Activated CD4-positive, alpha-beta T cell treated with anti-CD3 and anti-CD28 coated beads for 1 hour (primary cell): ENCODE measurements at places on chromosomes 3 and 15.

GRCh38 chr3:194460566-194460965 is 26.2 kb downstream of the ATP13A3 start:
- no peak for DNase-seq

DNA sequence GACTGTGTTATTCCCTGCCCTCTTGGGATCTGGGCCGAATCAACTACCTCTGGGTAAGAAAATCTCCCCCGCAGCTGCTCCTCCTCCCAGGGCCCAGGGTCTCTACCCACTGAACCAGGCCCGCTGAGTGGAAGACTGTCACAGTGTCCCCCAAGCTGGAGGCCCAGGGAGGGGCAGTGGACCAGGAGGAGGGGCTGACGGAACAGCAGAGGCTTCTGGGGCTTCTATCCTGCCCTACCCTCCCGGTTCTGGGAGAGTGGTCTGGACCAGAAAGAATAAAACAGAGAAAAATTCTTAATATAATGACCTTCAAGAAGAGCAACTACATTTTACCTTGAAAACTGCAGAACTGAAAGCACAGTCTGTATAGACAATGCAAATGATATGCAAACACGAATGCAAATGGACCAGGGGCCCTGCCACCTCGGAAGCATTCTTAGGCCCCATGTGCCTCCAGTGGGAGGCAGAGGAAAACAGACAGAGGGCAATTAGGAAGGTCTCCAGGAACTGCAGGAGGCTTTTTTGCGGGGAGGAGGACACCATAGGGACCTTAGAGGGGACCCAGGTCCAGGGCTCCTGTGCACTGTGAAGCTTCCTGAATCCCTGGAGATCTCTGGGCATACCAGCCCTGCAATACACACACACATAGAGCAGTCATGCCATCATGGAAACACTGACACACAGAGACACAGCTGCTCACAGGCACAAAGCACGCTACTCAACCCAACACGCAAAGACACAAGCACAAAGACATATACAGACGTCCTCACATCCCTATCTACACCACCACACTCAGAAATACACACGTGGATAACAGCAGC is 12.3 kb downstream of the MEGF11 start:
- no peak for DNase-seq

DNA sequence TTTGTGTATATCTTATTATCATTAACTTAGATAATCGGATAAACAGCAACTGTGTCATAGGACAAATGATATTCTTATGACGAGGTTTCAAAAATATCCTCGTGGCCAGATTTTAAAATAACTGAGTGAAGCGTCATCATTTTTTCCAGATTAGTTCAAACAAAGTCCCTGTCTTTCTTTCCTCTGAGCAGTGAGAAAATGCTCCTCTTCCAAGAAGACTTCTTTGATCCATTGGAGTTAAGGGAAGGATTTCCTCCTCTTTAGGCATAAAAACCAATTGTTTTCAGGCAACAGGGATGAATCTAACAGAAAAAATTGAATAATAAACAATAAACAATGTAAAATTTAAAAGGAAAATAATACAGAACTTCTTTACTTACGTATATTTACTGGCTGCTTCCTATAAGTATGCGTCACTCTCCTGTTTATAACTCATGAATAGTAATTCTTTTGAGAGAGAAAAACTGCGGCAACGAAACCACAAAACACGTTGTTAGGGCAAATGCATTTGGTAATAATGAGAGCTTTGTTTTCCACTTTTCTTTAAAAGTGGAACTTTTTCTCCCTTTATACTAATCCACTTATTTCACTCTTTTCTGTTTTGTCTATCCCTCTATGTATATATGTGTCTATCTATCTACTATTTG is 419.4 kb upstream of the ONECUT1 start:
- no peak for DNase-seq

DNA sequence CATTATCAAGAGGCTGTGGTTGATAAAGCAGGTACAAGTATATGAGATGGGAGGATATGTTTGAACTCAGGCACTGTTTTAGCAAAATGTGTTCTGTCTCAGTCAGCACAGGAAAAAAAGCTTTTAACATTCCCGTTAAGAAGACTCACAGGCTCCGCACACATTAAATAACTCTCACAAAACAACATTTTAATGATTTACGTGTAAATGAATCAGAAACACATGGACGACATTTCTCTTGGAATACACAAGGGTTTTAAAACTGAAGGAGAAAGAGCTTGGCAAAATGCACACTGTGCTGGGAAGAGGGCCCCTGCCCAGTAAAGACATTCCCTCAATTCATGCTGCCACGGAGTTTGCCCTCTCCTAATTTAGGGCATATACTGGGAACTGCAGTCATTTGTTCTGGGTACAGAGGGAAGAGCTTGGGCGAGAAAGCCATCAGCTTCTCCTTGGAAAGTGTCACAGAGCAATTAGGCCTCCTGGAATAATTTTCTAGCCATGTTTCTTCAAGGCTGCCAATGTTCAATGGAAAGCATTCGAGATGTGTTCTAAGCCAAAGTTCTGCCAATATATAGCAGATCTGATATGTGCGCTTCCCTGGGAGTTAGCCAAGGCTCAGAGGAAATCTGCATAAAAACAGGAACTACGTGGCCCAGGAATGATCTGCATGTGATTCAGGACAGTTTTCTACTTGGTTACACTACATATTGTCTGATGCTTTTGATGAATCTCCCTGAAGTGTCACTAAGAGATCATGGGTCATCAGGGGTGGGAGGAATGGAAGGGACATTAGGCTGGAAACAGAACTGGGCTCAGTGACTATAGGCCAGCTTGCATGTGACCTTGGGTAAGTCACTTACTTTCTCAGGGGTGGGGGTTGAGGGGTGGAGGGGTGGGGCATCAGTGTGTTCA is 2.2 kb upstream of the MASP1 start:
- DNase-seq: no peak

GRCh38 chr3:58090351-58090750 is 82.1 kb downstream of the FLNB start:
- DNase-seq: no peak

- no peak for DNase-seq
These were observed 25.1 kb upstream of the ETV5 start for GRCh38 chr3:186133980-186134379.

GRCh38 chr3:98824256-98824655 is 61.1 kb downstream of the ST3GAL6 start:
- no peak for DNase-seq

GRCh38 chr3:103499132-103499900 is 1064.5 kb downstream of the ZPLD1 start:
- DNase-seq: no peak

DNA sequence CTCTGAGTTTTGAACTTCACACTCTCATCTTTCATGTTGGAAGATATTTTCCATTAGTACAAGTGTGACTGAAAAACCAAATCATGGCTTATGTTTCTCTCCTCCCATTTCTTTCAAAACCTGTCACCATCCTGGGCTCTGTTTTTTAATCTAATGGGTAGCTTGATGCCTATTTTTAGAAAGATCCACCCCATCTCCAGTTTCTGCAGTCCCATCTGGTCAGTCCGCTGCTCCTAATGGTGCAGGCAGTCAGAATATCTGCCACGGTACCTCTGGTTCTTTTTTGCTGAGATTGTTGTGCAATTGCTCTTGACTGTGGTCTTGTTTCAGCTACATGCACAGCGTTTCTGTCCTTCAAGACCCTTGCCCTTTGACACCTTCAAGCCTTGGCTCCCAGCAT is 240.9 kb upstream of the CADM2 start:
- no peak for DNase-seq

DNA sequence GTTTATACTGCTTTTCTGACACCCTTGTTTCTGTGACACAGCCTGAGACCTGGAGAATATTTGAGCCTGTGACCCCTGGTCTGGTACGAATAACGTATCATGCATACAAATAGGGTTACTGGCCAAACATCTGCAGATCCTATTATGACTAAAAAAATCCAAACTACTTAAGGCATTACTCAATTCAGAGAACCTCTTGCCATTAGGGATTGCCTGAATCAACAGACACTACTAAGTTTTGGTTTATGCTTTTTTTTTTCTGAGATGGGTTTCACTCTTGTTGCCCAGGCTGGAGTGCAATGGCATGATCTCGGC is 35.4 kb downstream of the OSBPL10 start:
- no peak for DNase-seq

DNA sequence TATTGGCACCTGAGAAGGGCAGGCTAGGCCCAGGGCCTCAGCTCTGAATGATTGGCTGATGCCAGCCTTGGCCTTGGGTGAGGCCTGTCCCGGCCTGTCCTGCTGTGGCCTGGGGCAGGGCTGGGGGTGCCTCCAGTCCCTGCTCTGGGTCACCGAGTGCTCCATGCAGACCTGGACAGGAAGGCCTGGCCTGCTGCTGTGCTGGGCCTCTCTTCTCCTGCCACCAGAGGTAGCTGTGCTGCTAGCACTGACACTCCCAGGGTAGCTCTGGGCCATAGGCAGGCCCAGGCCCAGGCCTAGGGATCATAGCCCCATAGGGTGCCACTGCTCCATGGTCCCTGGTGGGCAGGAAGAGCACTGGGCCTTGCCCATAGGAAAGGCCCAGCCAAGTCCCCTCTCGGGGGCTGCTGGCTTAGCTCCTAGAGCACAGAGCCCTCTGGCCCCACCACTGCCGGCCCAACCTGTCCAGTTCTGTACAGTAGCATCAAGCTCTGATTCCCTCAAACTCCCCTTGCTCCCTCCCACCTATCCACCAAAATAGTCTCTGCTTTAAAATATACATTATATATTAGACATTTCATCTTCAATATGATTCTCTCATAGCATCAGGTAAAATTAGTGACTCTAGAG is 18.2 kb downstream of the ABTB1 start:
- DNase-seq: no peak

DNA sequence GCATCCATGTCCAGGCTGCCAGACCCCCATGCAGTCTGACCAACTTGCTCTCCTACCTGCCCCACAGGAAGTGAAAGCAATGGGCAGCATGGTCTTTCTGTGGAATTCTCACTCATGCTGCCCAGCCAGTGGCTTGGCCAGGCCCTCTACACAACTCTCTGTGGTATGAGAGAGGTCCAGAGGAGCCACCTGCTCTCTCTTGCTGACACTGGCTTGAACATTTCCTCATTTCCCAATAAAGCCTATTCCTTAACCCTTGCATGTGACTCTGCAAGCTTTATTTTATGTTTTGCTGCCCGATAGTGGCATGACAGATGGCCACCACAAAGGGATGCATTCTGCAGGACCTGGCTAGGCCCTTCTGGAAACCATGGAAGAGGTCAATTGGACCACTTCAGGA is 53.8 kb downstream of the CCR1 start:
- no peak for DNase-seq

- no peak for DNase-seq
These were observed 251.7 kb upstream of the TBL1XR1 start for GRCh38 chr3:177448987-177449359.

GRCh38 chr3:38843898-38844297 is 27.9 kb upstream of the SCN10A start:
- DNase-seq: no peak

- no peak for DNase-seq
These were observed 35.9 kb upstream of the CHMP2B start for GRCh38 chr3:87191175-87191574.

- DNase-seq: no peak
These were observed 311.4 kb downstream of the PDCD6IP start for GRCh38 chr3:34109846-34110245.

DNA sequence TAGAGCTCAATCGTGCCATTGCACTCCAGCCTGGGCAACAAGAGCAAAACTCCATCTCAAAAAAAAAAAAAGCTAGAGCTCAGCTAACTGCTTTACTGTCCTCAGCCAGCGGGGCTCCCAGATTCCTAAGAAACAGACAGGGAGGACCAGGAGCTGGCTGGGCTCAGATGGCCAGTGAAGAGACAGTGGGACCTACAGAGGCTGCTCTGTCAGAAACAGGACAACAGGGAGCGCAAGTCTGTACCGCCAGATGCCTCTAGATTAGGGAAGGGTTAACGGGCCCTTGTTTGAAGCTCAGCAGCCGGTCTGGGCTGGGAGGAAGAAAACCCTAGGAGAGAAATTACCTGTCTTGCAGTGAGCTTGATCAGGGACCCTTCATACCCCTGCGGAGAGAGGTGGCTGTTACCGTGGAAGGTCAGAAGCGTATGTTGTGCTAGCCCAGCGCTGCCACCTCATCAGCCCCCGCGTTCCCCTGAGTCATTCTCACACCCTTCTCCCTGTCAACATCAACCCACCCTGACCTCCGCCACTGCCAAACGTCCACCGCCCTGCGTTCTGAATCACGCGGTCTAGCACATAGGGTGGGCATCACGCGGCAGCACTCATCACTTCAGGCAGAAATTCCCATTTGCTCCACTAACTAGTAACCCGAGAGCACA is 25.3 kb downstream of the RBPMS2 start:
- DNase-seq: no peak

- no peak for DNase-seq
These were observed 90.0 kb downstream of the MEGF11 start for GRCh38 chr15:66163553-66163952.

DNA sequence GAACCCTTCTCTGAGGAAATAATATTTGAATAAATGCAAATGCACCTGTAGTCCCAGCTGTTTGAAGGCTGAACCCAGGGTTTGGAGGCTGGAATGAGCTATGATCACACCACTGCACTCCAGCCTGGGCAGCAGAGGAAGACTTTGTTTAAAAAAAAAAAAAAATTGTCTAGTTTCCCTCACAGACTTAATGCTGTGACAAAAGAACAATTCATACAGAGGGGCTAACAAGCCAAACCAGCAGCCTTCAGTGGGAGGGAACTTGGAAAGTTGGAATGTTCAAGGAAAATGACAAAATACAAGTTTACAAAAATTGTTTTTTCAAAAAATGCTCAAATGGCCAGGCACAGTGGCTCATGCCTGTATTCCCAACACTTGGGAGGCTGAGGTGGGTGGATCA is 228.0 kb upstream of the CGNL1 start:
- no peak for DNase-seq

GRCh38 chr3:126131881-126132750 is 48.2 kb upstream of the SLC41A3 start:
- DNase-seq: no peak

- no peak for DNase-seq
These were observed 41.4 kb downstream of the OSTN start for GRCh38 chr3:191240486-191240885.

- no peak for DNase-seq
These were observed 180.1 kb downstream of the RORA start for GRCh38 chr15:61049028-61049427.

- no peak for DNase-seq
These were observed 8.1 kb downstream of the RRP9 start for GRCh38 chr3:51933471-51934138.

DNA sequence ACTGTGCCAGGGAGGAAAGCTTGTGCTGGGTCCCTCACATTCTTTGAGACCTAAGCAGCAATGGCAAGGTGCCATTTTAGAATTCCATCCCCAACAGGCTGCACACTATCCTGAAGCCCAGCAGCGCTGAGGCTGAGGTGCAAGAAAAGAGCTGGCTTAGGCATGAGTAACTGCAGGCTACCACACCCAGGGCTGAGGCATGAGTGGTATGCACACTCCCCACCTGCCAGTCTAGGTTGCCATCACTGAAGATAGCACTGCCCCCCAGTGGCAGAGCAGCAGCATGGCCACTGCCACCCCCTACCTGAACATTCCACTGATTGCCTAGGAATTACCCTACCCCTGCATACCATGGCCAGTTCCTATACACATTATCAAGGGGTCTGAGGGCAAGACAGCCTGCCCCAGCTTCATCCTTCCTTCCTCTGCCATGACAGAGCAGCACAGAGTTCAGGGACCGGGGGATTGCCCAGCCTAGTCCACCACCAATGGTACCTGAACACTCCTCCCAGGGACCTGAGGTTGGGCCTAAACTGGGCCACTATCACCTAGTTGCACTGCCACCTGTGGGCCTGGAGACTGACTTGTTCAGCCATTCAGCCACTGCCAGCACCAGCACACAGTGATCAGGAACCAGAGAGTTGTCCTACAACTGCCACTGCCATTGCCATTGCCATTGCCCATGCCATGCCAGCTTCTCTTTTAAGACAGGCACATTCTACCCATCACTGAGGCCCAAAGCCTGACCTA is 129.8 kb downstream of the SATB1 start:
- no peak for DNase-seq
